Muscle of leg (tissue), 16 donors: ENCODE measurements at places on chromosomes 7 and 10.
A peak's percentile ranks its signal among the peaks of the same experiment; 100 is the strongest.

DNA sequence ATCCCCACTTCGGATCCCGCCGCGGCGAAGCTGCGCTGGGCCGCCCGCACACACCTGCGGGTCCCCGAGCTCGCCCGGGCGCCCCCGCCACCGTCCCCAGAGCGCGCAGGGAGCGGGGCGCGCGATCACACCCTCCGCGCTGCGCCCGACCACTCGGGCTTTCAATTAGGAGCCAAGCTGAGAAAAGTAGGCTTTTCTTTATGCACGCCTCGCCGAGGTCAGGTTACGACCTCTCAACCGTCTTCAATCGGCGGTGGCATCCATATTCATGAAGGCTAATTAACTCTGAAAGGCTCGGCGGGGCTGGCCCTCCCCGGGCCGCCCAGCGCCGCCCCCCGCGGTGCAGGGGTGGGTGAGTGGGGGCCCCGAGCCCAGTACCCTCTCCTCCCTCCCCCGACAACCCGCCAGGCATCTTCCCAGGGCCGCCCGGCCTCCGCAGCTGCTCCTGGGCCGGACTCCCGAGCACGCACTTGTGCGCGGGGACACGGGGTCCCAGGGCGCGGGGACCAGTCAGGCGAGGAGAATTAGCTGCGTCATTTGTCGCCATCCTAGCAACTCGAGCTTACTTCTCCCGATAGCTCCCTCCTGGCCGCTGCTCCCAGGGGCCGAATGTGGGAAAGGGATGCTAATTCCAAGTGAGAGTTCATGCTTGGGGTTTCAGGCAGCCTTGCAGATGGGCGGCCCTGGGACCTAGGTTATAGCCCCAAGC, 155.5 kb upstream of the LYZL2 start:
- DNase-seq, result peak; percentile 93

GRCh38 chr10:31479752-31480151, 160.7 kb downstream of the ZEB1 start:
- DNase-seq, result peak; percentile 30

DNA sequence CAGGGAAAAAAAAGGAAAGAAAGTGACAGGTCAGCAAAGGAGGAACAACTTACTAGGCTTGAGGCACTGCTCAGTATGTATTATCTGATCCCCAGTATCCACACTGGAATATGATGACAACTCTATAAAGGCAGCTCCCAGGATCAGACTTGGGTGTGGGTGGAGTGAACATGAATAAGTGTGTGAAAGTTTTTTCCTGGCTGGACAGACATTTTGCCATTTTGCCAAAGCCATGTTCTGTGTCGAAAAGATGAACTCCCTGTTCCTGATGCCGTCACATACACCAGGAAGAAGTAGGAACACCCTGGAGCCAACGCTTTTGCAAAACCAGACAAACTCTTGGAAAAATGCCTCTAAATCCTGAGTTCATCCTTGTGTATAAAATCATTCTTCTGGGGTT, 143.2 kb upstream of the MEOX2 start:
- DNase-seq, result peak; percentile 77

DNA sequence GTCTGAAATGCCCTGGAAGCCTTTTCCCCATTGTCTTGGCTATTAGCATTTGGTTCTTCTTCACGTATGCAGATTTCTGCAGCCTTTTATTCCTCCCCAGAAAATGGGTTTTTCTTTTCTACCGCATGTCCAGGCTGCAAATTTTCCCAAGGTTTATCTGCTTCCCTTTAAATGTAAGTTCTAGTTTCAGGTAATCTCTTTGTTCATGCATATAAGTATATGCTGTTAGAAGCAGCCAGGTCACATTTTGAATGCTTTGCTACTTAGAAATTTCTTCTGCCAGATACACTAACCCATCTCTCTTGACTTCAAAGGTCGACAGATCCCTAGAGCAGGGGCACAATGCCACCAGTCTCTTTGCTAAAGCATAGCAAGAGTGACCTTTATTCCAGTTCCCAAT, 12.3 kb downstream of the THAP5 start:
- no peak for DNase-seq

DNA sequence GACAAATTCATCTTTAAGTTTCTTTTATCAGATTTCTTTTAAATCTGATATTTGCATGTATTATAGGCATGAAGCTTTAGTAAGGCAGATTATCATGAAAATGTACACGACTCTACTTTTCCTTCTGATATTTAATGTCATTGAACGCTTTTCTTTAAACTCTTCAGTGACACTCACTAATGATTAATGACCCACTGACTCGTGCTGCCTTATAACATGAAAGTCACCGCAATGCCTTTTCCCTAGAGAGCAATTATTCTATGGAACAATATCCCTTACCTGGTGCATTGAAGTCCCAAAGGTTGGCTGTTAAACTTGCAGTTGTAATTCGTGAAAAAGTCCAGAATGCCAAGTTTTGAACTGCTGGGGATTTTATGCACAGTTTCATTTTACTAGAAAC, 33.4 kb upstream of the HGF start:
- DNase-seq, result no peak

- no peak for DNase-seq
Measured at GRCh38 chr7:1546274-1546908, 9.6 kb downstream of the TMEM184A start.

GRCh38 chr7:53603461-53603860, 568.0 kb downstream of the POM121L12 start:
- DNase-seq, result no peak

- no peak for DNase-seq
Measured at GRCh38 chr7:3162289-3162688, 118.6 kb upstream of the CARD11 start.

DNA sequence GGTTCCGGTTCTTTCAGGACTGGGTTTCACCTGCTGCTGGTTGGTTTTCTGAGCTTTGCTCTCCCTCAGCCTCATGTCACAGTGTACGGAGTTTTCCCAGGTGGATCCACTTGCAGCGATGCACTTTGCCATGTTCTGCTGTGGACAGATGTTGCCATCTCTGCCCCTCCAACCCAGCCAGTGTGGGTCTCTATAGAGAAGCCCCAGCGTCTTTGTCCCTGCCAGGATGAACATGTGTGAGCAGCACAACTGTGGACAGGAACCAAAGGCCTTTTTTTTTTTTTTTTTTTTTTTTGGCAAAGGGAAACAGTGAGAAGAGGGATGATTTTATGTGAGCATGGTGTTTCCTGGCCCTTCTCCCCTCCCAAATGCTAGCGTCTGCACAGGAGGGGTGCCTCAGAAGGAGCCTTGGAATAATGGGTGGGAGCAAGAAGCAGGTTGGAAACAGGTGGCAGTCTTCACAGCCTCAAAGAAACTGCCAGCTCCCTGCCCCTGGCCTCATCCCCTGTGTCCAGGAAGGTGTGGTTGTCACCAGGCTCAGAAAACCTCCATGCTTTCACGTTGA, 106.5 kb downstream of the RPS24 start:
- peak; percentile 68 for DNase-seq

- DNase-seq, result no peak
Measured at GRCh38 chr10:124134251-124134893, 41.0 kb upstream of the CHST15 start.

DNA sequence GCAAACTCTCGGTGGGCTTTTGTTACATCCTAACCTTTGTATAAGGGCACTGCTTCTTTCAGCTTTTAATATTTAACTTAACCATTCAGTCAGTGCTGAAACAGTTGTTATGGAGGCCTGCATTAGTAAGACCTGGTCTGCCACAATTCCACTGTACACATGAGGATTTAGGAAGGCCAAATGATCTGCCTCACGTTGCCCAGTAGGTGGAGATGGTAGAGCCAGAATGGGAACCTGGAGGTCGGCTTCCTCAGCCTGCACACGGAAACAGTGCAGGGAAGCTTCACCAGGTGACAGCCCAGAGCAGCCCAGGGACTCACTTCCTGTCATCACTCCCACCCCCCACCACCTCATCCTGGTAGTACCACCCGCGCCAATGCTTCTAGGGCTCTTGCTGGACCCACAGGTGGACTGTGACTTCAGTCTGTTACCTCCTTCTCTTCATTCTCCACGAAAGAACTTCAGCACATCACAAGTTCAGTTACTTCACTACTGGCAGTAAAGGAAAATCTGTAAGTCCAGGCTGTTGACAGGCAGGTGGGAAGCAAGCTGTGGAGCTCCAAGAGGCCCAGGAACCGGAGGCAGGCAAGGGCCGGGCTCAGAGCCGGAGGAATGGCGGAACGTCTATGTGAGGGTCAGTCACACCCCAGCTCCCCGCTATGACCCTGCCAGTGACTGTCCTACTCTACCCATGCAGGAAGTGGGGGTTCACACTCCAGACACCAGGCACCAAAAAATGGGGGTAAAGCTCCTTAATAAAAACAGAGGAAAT, 480.3 kb upstream of the C7orf33 start:
- DNase-seq, result no peak

DNA sequence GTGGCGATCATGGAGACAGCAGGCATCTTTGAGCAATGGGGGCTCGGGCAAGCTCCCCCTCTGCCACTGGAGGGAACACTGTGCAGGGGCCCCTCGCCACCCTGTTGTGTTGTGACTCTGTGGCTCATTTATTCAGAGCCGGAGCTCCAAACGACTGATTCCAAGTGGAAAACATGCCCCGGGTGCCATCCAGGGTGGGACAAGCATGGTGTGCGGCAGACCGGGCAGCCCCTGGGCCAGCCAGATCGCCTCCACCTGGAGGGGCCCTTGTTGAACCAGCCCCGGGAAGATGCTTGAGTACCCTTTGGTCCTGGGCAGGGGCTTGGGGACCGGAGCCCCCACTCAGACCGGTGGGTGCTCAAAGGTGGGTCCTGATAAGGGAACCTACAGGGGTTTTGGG, 61.4 kb downstream of the C10orf143 start:
- DNase-seq, result no peak

DNA sequence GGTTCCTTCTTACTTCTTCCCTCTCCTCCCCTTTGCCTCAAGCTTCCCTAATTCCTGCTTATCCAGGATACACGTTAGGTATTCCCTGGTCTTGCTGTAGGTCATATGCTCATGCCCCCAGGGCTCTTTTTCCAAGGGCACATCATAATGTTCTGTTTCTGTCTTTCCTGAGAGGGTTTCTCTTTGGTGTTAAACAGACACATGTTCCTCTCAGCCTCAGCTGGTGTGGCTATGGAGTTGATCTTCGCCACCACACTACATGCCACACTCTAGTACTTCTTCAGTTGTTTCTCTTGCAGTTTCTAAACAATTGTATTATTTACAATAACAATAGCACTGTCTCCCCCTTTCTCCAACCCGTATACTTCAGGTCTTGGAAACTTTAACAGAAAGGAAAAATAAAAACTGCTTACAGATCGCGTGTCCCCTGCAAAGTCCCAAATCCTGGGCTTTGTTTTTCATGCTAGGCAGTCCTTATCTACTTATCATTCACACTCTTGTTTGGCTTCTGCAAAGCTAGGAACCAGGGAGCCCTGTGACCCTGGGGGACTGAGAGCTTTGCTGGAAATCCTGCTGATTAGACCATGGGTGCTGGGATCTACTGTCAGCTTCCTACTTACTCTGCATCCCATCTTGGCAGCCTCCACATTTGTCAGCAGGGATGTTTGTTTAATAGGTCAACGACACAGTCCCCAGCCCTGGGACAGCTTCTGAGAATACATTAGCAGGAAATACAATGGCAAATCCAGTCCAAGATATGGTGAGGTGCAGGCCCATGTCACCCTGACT, 193.9 kb upstream of the BMPER start:
- DNase-seq, result no peak

- DNase-seq, result no peak
Measured at GRCh38 chr10:71725998-71726579, 6.5 kb upstream of the C10orf105 start.

- DNase-seq, result no peak
Measured at GRCh38 chr10:31153692-31154091, 122.0 kb upstream of the ZNF438 start.

DNA sequence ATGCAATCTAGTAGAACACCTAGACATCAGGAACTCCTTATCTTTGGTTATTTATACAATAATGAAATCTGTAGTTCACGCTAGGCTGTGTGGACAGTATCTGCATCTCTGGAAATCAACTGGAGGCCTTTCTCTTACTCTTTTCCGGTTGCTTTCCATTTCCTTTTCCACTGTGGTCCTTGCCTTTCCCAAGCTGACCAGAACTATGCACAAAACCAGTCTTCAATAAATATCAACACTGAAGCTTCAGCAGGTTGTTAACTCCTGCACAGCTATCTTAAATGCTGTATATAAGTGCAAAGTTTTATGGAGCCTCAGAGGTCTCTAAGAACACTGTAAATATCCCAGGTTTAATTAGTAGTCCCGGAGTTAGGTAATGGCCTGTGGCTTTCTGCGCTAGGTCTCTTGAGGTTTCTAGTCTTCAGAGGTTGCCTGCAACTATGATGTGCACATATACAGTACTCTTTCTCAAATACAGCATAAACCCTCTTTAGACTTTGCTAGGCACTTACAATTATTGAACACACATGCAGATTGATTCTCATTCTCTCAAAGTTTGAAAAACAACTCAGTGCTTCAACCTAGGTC, 2.4 kb downstream of the KLLN start:
- DNase-seq, result no peak

DNA sequence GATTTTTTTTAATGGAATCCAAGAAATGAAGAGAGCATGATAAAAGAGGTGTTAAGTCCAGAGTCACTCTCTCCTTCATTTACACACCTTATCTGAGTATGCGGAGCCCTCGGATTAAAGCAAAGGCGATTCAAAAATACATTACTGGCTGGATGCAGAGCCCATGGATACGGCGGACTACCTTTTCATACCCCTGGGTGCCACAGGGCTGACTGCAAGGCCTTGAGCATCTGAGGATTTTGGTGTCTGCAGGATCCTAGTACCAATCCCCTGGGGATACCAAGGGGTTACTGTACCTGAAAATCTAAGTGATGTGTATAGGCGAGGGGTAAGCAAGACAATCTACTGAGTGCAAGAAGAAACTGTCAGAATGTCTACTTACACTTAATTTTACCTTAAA, 20.5 kb downstream of the PIP4K2A start:
- DNase-seq, result no peak

DNA sequence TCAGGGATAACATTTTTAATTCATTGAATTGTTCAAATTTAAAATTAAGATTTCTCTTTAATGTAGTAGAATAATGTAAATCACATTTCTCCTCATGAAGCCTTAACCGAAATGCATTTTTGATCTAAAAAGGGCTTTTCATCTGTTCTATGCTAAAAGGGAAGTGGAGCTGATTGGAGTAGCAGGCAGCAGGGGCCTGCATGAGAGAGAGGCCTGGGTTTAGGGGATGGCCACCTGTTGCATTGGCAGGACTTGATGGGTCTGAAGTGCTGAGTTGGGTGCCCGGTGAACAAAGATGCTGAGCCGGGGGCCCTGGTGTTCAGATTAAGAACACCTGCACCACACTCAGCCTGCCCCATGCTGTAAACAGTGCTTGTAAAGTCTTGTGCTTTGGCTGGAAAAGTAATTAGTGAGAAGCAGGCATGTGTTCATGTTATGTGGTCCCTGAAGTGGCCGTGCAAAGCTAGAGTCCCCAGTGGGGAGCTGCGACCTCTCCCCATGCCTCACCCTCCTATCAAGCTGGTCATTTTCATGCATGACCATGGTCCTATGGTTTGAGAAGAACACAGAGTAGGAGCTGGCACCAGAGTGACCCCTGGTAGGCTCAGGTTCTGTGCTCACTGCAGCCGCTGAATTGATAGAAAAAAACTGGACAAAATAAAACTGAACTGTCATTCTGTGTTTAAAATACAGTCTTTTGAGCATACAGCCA, 124.3 kb downstream of the ADCY1 start:
- DNase-seq, result no peak

GRCh38 chr10:43900571-43900970, 251.9 kb upstream of the ZNF32 start:
- peak; percentile 85 for DNase-seq

- DNase-seq, result no peak
Measured at GRCh38 chr10:133525444-133525843, 1.7 kb upstream of the CYP2E1 start.
